ENCODE measurements at places on chromosomes 6 and 20. TPM values are rescaled to one million over a fixed set of nuclear protein-coding genes. Genes with fewer than 3 reads are reported as not detected.
A peak's percentile ranks its signal among the peaks of the same experiment; 100 is the strongest.

- no peak overlapping the region for H3K27ac ChIP-seq
- no peak overlapping the region for H3K4me3 ChIP-seq
- H3K4me1 ChIP-seq = no peaks in the 10 kb centered on the region
- H3K27me3 ChIP-seq = no peaks in the 10 kb centered on the region
- H3K36me3 ChIP-seq = no peaks in the 10 kb centered on the region
These were observed 62.4 kb downstream of the JAG1 start for GRCh38 chr20:10611357-10611756.

DNA sequence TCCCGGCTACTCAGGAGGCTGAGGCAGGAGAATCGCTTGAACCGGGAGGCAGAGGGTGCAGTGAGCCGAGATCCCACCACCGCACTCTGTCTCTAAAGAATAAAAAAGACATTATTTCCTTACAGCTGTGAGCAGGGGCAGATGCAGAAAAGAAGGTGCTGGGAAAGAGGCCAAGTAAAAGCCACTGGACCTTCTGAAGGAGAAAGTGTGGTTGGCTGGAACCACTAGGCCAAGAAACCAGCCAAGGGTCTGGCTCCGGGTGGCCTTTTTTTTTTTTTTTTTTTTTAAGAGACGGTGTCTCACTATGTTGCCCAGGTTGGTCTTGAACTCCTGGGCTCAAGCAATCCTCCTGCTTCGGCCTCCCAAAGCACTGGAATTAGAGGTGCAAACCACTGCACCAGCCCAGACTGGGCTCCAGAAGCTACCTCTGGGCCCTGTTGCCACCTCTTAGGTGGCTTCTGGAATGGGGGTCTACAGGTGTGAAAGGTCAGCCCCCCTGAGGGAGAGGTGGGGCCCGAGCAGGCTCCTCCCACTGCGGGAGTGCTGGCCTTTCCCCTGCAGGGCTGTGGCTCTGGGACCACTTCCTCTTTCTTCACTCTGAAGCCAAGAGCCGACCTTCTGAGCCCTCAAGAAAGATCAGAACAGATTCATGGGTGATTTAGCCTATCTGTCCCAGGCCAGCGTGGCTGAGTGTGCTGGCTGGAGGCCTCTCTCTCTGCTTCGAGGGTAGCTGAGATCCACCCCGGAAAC, at the start of gene FGD2:
TSS of gene FGD2 (plus strand) at position 595 of the 750 bp plus-strand sequence. CDS start 163 bp downstream, outside the sequence.
- H3K4me3 ChIP-seq = peak within 1 kb of the TSS; percentile 20
- no peaks in the 10 kb centered on the region for H3K4me1 ChIP-seq
- peak within 1 kb of the TSS; percentile 26 for H3K27ac ChIP-seq
- no peak for DNase-seq

- no peak overlapping the region for H3K4me3 ChIP-seq
- no peak overlapping the region for H3K27ac ChIP-seq
- no peaks in the 10 kb centered on the region for H3K27me3 ChIP-seq
- H3K4me1 ChIP-seq = no peaks in the 10 kb centered on the region
- no peaks in the 10 kb centered on the region for H3K36me3 ChIP-seq
These were observed 793.9 kb upstream of the EPHA7 start for GRCh38 chr6:94213226-94213625.

GRCh38 chr20:25574411-25574810, 10.9 kb downstream of the NINL start:
- H3K4me1 ChIP-seq = no peaks in the 10 kb centered on the region
- no peak for DNase-seq
- H3K36me3 ChIP-seq = no peaks in the 10 kb centered on the region
- H3K27ac ChIP-seq = no peak overlapping the region

- no peak for DNase-seq
- no peaks in the 10 kb centered on the region for H3K4me1 ChIP-seq
- H3K4me3 ChIP-seq = no peak overlapping the region
- no peaks in the 10 kb centered on the region for H3K36me3 ChIP-seq
These were observed 18.8 kb upstream of the RPS6KA2 start for GRCh38 chr6:166645896-166646295.

DNA sequence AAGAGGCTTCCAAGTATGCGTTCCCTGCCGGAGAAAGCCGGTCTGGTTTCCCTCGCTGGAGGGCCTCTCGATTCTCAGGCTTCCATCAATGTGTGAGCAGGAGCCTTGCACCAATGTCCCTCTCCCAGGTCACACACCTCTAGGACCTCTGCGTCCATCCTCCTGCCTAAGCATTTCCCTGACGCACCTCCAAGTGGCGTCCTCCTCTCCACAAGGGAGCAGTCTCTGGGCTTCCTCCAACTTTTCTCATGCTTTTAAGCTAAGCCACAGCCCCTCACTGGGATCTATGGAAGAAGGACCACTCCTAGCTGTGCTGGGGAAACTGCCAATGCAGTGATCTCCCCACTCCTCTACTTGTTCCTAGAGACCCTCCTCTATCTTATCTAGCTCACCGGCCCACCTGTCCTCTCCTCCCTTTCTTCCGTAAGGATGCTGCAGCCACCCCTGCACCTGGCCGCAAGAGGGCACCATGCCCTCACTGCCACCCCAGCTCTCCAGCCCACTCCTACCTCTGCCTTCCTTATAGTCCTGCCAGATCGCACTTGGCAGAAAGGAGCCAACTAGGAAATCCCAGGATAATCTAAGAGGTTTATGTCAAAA, 258.7 kb downstream of the LRFN2 start:
- H3K4me3 ChIP-seq = no peak overlapping the region
- H3K36me3 ChIP-seq = no peaks in the 10 kb centered on the region

DNA sequence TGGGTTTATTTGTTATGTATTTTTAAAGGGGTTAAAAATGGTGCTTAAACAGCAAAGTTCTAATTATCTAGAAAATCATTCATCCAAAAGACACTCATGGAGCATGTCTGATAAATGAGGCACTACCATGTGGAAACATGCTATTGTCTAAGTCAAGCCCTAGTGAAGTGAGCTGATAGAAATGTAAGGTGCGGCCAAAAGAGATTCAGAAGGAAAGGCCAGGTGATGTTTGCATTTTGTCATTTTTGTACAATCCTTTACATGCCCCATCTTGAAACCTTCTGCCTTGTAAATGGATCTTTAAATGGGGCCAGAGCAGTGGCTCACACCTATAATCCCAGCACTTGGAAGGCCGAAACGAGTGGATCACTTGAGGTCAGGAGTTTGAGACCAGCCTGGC, 77.3 kb downstream of the PLCG1 start:
- no peak overlapping the region for H3K4me3 ChIP-seq
- no peaks in the 10 kb centered on the region for H3K36me3 ChIP-seq
- no peak for DNase-seq
- no peak overlapping the region for H3K27ac ChIP-seq

DNA sequence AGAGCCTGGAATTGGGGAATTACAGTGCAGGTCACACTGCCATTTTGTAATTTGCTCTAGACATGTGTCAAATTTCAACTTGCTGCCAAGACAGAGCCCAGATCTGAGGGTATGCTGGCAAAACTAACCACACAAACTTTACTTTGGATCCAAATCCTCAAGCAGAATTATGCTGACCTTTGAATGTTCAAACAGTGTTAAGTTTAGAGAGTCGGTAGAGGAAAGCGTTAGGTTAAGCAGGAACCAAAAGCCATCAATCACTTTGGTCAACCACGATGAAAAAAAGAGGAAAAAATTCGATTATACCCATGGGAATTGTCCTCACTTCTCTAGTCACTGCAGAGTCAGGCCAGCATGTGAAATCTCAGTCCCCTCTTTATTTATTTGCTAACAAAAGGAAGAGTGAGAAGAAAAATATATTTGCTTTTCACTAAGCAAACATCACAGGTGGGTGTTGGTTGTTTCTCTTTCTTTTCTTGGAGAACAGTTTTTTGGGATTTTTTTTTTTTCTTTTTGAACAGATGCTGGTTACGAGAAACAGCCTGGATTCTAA, 105.1 kb upstream of the ADGRF1 start:
- no peaks in the 10 kb centered on the region for H3K27me3 ChIP-seq
- H3K4me1 ChIP-seq = peaks cover 32% of the 10 kb centered on the region
- no peak for DNase-seq
- peak overlapping the region; percentile 64 for H3K27ac ChIP-seq
- no peaks in the 10 kb centered on the region for H3K36me3 ChIP-seq

GRCh38 chr6:156774863-156775405, 2.2 kb upstream of the ARID1B start:
- no peak for DNase-seq
- no peaks in the 10 kb centered on the region for H3K27me3 ChIP-seq
- no peak overlapping the region for H3K4me3 ChIP-seq
- peak overlapping the region; percentile 98 for H3K27ac ChIP-seq
- no peaks in the 10 kb centered on the region for H3K36me3 ChIP-seq

GRCh38 chr6:338815-339262, 46.6 kb downstream of the DUSP22 start:
- no peaks in the 10 kb centered on the region for H3K36me3 ChIP-seq
- H3K4me1 ChIP-seq = no peaks in the 10 kb centered on the region
- no peak overlapping the region for H3K27ac ChIP-seq
- H3K4me3 ChIP-seq = no peak overlapping the region

DNA sequence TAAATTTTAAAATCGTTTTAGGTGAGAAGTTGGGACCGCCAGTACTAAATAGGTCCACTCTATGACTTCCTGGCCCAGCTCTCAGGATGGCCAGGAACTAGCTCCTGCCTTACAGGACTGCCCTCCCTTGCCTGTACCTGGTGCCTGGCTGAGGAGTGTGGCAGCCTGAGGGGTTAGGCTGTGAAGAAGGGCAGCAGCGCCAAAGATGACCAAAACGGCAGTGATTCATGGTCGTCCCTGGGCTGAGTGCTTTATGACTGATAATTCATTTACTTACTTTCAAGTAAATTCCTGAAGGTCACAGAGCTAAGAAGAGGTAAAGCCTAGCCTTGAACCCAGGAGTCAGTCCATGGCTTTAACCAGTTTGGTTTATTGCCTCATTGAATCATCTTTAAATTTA, 22.1 kb downstream of the STK35 start:
- H3K36me3 ChIP-seq = no peaks in the 10 kb centered on the region
- H3K27me3 ChIP-seq = no peaks in the 10 kb centered on the region
- no peak for DNase-seq

DNA sequence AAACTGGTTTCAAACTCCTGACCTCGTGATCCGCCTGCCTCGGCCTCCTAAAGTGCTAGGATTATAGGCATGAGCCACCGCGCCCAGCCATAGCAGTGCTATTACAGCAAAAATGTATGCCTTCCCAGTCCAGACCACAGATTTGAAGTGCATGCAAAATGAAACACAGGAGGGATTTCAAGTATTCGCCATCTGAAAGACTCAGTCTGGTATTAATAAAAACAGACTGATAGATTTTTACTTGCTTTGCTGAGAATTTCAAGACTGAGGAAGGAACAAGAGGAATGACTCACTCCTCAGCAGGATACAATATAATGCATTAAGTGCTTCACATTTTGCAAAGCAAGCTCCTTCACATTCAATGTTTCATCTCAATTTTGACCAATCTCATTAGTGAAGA, 134.9 kb downstream of the TMEM200A start:
- DNase-seq = no peak
- no peaks in the 10 kb centered on the region for H3K36me3 ChIP-seq
- no peak overlapping the region for H3K27ac ChIP-seq
- H3K4me1 ChIP-seq = no peaks in the 10 kb centered on the region
- H3K4me3 ChIP-seq = no peak overlapping the region
- H3K27me3 ChIP-seq = no peaks in the 10 kb centered on the region

- H3K36me3 ChIP-seq = no peaks in the 10 kb centered on the region
- no peak for DNase-seq
- H3K4me1 ChIP-seq = no peaks in the 10 kb centered on the region
- H3K4me3 ChIP-seq = no peak overlapping the region
- H3K27ac ChIP-seq = no peak overlapping the region
These were observed 377.5 kb downstream of the CDKAL1 start for GRCh38 chr6:20911712-20912111.

DNA sequence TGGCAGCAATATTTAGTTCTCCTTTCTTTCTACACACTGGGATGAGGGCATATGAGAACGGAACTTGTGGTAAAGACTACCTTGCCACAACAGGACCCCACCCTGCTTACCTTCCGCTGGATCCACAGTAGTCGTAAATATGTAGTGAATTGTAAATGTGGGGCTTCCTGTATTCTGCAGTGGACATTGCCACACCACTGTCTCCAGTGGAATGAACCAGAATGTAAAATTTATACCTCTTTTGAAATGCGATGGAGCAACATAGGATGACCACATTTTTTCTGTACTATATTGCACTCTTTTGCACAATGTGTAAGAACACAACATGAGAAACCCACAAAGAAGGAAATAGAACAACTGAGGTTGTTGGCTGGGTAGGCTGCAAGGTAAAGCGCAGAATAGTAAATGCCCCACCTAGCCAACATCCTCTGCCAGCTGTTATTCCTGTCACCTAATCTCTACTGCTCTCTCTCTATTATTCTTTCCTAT, 16.1 kb upstream of the RIPOR2 start:
- H3K36me3 ChIP-seq = no peaks in the 10 kb centered on the region
- H3K27ac ChIP-seq = no peak overlapping the region
- no peak for DNase-seq
- no peaks in the 10 kb centered on the region for H3K27me3 ChIP-seq

GRCh38 chr20:58546756-58547622, 31.8 kb upstream of the APCDD1L start:
- no peaks in the 10 kb centered on the region for H3K36me3 ChIP-seq
- no peak overlapping the region for H3K4me3 ChIP-seq

DNA sequence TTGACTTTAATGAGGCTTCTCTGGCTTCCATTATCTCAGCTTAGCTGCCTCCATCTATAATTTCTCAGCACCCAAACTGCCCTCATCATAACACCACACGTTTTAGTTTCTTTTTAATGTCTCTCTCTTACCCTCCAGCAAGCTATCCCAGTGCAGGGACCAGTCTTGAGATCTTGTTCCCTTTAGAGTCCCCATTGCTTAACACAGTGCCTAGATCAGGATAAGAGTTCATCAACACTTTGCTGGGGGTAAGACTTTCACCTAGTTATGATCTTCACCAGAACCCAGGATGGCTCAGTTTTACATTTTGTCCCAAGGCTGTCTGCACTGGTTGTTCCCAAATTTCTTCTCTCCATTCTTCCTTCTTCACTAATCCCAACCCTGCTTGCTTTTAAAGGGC, 126.1 kb downstream of the OR2B2 start:
- no peaks in the 10 kb centered on the region for H3K4me1 ChIP-seq
- no peak overlapping the region for H3K27ac ChIP-seq
- no peak for DNase-seq
- H3K4me3 ChIP-seq = no peak overlapping the region

Gene SLCO4A1
- 5.1 TPM for total RNA-seq

Gene NFKBIL1
- total RNA-seq = 39.0 TPM

Gene PPP1R10
- total RNA-seq = 26.8 TPM

Gene MAPK13
- 1.8 TPM for total RNA-seq

Gene PPP1R18
- 33.2 TPM for total RNA-seq

Gene FILIP1
- total RNA-seq = 56.1 TPM

Gene SMLR1
- total RNA-seq = not detected

Gene RNF146
- 83.4 TPM for total RNA-seq

All from sigmoid colon (tissue), 7 donors.